ENCODE measurements at places on chromosomes 12 and 14. TPM values are rescaled to one million over a fixed set of nuclear protein-coding genes. Genes with fewer than 3 reads are reported as not detected.

The CSAD gene
- 17.3 TPM for total RNA-seq

The LMNTD1 gene
- total RNA-seq, result 0.82 TPM

The CLEC2A gene
- not detected for total RNA-seq

The SOAT2 gene
- not detected for total RNA-seq

The TNFRSF1A gene
- 204 TPM for total RNA-seq

The RARG gene
- 16.7 TPM for total RNA-seq

The RND1 gene
- 14.9 TPM for total RNA-seq

The KRT74 gene
- not detected for total RNA-seq

The DDHD1 gene
- 19.6 TPM for total RNA-seq

The PSMC6 gene
- total RNA-seq, result 49.3 TPM

The SDR9C7 gene
- not detected for total RNA-seq

The TOX4 gene
- 53.0 TPM for total RNA-seq

The NINJ2 gene
- 2.7 TPM for total RNA-seq

The GDF11 gene
- 6.1 TPM for total RNA-seq

The RBP5 gene
- 5.5 TPM for total RNA-seq

The SMCO2 gene
- total RNA-seq, result 0.88 TPM

The P3H3 gene
- total RNA-seq, result 87.9 TPM

- no peak for DNase-seq
These were observed 10.2 kb upstream of the GOLGA5 start for GRCh38 chr14:92783813-92784431.

- DNase-seq, result no peak
These were observed 122.0 kb upstream of the FRMD6 start for GRCh38 chr14:51529736-51530135.

DNA sequence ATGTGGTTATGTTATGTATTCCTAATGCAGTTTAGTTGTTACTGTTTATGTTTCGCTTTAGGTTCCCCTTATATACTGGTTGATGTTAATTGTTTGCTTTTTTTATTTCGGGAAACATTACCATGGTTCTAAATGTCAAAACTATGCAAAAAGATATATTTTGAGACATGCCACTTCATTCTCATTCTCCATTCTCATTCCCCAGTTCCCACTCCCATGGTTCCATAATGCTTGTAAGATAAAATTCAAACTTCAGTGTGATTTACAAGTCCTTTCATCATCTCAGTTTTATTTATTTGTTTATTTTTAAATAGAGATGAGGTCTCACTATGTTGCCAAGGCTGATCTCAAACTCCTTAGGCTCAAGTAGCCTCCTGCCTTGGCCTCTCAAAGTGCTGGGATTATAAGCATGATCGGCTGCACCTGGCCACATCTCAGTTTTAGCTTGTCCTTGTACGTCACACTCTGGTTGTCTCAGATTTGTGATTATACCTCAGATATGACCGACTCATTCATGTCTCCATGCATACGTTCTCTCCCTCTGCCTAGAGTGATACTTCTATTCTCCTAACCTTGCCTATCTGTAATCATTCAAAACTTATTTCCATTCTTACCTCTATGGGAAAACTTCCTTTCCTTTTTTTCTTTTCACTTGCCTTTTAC, 407.8 kb upstream of the RGS6 start:
- no peak for DNase-seq

GRCh38 chr14:89540009-89540829, 123.2 kb upstream of the FOXN3 start:
- no peak for DNase-seq

- peak; percentile 39 for DNase-seq
These were observed 11.6 kb downstream of the SETD3 start for GRCh38 chr14:99468836-99469592.

GRCh38 chr12:97778111-97778510, 315.5 kb downstream of the RMST start:
- no peak for DNase-seq

GRCh38 chr14:38941488-38941887, 161.5 kb downstream of the SEC23A start:
- no peak for DNase-seq

- DNase-seq, result no peak
These were observed 148.9 kb downstream of the CHST11 start for GRCh38 chr12:104605685-104606084.

DNA sequence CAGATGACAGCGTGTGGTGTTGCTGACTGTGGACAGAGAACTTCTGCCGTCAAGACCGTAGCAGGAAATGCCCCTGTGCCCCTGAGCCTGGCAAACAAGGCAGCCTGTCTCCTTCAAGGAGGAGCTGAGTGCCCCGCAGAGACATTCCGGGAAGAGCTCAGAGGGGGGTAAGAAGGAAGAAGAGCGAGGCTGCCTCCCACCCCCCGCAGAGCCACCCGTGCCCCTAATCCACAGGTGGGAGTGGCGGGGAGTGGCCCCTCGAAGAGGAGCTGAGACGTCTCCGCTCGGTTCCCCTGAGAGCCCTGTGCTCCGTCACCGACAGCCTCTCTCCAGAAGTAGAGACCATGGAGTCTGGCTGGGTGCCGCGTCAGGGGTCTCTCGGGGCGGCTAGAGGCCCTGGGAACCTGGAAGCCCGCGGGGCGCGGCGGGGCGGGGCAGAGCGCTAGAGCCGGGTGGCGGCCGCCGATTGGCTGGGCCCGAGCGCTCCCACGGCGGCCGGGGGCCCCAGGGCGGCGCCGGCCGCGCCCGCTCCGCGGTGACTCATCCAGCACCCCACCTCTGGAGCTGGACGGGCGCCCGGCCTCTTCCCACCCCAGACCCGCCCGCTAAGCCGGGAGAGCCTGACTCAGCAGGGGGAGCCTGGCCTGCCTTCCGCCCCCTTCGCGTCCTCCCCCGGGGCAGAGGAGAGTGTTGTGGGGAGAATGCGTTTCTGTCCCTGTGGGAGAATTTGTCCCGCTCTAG, 25.2 kb upstream of the KRT78 start:
- no peak for DNase-seq

- DNase-seq, result no peak
These were observed 13.9 kb downstream of the PDZRN4 start for GRCh38 chr12:41202051-41202450.

DNA sequence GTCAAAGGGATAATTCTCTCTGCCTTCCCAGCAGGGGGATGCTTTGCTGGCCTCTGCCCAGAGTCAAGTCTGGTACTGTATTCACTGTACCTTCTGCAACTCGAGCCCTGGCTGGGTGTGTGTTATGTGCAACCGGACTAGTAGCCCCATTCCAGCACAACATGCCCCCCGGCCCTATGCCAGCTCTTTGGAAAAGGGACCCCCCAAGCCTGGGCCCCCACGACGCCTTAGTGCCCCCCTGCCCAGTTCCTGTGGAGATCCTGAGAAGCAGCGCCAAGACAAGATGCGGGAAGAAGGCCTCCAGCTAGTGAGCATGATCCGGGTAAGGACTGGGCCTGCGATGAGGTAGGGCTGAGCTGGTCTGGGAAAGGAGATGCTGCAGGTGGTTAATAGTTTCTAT, 3.3 kb downstream of the RNF31 start:
- no peak for DNase-seq

GRCh38 chr12:83408146-83408545, 721.4 kb downstream of the TMTC2 start:
- DNase-seq, result no peak

DNA sequence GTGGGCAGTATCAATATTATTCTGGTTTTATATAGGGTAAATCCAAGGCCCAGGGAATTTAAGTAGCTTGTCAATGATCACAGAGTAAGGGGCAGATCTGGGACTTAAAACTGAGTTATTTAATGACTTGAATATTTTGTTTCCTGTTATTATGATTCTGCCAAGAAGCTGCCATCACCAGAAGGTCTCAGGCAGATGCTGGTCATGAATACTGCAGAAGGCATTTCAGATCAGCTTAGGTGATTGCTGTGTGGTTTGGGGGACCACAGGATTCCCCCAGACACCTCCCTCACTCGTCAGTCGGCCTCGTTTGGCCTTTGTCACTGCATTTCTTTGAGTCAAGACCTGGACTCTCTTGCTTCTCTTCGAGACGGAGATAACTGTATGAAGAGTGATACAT, 47.7 kb upstream of the EVL start:
- no peak for DNase-seq

DNA sequence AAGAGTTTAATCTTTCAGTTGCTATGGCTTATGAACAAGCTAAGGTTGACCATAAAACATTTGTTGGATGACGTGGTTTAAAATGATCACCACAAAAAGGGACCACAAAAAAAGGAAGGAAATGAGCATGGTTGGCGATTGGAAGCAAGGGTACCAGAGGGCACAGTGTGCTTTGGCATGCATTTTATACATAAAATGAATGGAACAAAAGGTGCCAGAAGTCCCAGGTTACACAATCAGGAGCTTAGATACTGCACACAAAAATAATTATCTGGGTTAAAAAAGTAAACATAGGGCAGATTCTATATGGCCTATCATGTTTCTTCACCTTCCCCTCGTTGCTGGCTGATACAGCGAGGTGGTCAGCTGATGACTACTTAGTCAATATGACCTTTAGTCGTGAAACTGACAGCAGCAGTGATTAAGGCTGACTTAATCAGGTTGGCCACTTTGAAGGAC, 50.7 kb downstream of the ZC3H14 start:
- no peak for DNase-seq

DNA sequence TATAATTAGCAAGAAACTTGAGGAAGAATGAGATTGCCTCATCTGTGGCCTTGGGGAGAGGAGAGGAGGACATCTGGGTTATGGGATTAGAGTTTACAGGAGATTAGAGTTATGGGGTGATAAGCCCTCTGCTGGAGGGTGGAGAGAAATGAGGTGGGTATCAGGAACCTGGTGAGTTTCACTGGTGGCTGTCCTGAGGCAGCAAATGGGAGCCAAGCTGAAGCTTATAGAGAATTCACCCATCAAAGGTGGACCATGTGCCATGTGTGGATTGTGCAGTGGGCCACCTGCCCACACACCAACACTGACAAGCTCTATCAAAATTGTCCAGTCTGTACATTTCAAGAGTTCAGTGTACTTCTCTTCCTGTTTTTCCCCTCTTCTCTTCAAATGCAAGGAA, 135.3 kb downstream of the AEBP2 start:
- peak; percentile 18 for DNase-seq

DNA sequence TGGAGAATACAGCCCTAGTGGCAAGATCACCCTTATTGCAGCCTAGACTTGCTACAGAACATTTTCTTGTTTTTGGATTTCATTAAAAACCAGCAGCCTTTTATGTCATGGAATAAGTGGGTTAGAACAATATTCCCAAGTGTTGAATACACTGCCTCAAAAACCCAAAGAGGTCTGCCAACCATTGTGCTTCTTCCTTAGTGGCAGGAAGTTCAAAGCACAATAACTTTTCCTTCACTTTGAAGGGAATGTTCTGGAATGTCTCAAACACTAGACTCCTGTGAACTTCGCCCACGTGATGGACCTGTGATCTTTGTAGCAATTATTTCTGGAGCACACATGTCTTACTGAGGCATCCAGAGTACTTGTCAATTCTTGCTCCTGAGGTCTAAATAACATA, 8.5 kb downstream of the SLC17A8 start:
- DNase-seq, result peak; percentile 20

GRCh38 chr12:1805441-1806081, 14.8 kb upstream of the LRTM2 start:
- DNase-seq, result no peak

DNA sequence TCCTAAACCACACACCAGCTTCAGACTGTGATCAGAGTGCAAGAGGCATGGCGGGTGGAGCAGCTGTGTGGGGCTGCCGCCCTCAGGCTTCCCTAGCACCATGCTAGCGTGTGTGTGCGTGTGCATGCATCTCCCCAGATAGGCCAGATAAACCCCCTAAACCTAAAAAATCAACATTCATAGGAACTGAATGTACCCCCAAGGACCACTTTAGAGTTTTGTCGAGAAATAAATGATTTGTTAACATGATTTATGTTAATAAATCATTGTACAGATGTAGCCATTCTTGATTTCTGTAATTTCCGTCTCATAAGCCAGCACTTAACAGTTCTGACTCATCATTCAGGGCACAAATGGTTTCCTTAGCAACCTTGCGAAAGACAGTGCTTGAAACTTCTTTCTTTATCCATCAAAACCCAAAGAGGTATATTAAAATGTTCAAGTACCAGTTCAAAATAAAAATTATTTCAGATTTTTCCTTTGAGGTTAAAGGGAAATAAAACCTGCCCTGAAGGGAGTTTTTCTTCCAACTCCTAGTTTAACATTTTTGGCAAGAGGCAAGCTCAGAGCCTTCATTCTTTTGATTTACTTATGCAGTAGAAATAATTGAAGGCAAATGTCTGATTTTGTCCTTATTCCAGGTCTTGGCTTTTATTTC, 206.2 kb upstream of the RGS6 start:
- no peak for DNase-seq

- DNase-seq, result no peak
These were observed 6.0 kb downstream of the CHPT1 start for GRCh38 chr12:101703487-101703886.

DNA sequence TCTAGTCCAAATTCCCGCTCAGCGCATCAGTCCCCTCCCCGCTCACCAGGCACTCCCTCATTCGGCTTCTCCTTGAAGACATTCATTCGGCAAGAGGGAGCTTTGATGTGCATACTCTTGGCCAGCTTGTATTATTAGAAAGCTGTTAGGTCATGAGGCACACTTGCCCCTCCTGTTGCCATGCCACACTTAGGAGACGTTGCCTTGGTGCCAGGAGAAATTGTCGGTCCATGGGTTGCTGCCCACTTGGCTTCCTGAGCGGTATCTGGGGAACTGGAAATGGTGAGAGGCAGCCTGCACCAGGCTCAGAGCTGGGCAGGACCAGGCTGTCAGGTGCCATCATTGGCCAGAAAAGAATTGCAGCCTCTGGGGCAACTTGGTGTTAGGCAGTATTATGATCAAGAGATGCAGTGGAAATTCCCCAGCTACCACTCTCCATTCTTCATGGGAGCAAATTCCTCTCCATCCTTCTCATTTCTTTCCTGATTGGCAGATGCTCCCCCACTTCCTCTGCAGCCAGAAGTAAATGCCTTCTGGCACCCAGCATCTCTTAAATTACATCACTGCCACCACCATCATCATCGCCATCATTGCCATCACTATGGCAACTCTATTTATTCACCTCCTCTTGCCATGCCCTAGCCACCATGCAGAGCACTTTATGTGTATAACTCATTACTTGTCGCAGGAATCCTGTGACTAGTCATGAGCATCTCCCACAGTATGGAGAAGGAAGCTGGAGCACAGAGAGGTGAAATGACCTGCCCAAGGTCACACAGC, 12.4 kb downstream of the CABP1 start:
- no peak for DNase-seq

- DNase-seq, result no peak
These were observed 36.8 kb upstream of the E2F7 start for GRCh38 chr12:77102123-77102522.

- no peak for DNase-seq
These were observed 51.1 kb downstream of the GTF2A1 start for GRCh38 chr14:81169711-81170103.

- no peak for DNase-seq
These were observed 426.5 kb downstream of the MED13L start for GRCh38 chr12:115850957-115851356.

DNA sequence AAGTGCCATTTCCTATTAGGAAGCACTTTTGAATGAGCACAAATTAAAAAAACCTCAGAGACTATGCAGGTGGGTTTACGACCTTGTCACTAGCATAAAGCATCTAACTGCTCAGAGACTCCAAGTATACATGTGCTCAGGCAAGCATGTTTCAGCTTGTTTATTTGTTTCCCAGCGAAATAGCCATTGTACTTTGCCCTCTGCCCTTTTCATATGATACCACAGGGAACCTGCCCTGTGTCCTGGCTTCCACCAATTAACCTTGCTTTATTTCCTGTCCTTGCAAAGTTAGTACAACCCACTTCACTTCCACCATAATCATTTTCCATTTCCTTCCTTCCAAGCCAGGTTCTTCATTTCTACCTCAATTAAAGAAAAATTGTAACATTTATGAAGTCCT, 194.9 kb downstream of the DUSP6 start:
- DNase-seq, result no peak
